Activated naive CD8-positive, alpha-beta T cell treated with anti-CD3 and anti-CD28 coated beads, Interleukin-2, amount 10 ng/mL, durations not matched to agents 7 days and 5 days (primary cell): ENCODE measurements at places on chromosomes 6 and 20. TPM values are rescaled to one million over a fixed set of nuclear protein-coding genes. Genes with fewer than 3 reads are reported as not detected.

Gene PRDM1
- 21.1 TPM for total RNA-seq

Gene ZDHHC14
- 5.2 TPM for total RNA-seq

Gene ATP9A
- 1.3 TPM for total RNA-seq

Gene NRN1
- 49.8 TPM for total RNA-seq

Gene SLC12A5
- 1.6 TPM for total RNA-seq

Gene SUMO4
- 9.5 TPM for total RNA-seq
